ENCODE measurements at places on chromosomes 4 and X. TPM values are rescaled to one million over a fixed set of nuclear protein-coding genes. Genes with fewer than 3 reads are reported as not detected.

FAM9A gene
- not detected for total RNA-seq

- DNase-seq: no peak
- H3K27ac ChIP-seq: no peak overlapping the region
- H3K27me3 ChIP-seq: no peaks in the 10 kb centered on the region
- H3K4me3 ChIP-seq: no peak overlapping the region
These were observed 111.9 kb upstream of the KIT start for GRCh38 chr4:54545663-54546424.

MAGEC2 gene
- not detected for total RNA-seq

COL25A1 gene
- not detected for total RNA-seq
